ENCODE measurements at places on chromosomes 4 and X.

- DNase-seq = peak; percentile 34
Measured at GRCh38 chrX:151974336-151975227, at the start of gene GABRE. Gene GABRE, minus strand, starts transcription at chrX:151974676. Its CDS starts 51 bp downstream, at chrX:151974625.

- DNase-seq = no peak
Measured at GRCh38 chr4:79514621-79515329, 106.7 kb upstream of the GK2 start.

GRCh38 chrX:8848441-8848840, 47.3 kb upstream of the FAM9A start:
- DNase-seq = no peak

GRCh38 chrX:124388562-124388961, 42.2 kb downstream of the SH2D1A start:
- DNase-seq = peak; percentile 55

- DNase-seq = no peak
Measured at GRCh38 chr4:683247-683897, 5.6 kb downstream of the SLC49A3 start.

DNA sequence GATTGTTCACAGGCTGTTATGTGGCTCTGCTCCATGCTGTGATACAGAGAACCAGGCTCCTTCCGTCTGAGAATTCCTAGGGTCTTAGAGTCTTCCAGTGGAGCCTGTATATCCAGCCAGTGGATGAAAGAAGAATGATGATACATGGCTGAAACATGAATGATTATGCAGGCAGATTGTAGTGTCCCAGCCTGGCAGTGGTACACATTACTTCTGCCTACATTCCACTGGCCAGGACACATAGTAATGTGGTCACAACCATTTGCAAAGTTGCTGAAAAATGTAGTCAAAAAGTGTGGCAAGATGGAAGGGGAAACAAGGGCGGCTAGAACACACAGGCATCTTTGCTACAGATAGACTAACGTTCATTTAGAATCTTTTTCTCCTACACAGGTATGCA, 4.5 kb upstream of the GBA3 start:
- no peak for DNase-seq

DNA sequence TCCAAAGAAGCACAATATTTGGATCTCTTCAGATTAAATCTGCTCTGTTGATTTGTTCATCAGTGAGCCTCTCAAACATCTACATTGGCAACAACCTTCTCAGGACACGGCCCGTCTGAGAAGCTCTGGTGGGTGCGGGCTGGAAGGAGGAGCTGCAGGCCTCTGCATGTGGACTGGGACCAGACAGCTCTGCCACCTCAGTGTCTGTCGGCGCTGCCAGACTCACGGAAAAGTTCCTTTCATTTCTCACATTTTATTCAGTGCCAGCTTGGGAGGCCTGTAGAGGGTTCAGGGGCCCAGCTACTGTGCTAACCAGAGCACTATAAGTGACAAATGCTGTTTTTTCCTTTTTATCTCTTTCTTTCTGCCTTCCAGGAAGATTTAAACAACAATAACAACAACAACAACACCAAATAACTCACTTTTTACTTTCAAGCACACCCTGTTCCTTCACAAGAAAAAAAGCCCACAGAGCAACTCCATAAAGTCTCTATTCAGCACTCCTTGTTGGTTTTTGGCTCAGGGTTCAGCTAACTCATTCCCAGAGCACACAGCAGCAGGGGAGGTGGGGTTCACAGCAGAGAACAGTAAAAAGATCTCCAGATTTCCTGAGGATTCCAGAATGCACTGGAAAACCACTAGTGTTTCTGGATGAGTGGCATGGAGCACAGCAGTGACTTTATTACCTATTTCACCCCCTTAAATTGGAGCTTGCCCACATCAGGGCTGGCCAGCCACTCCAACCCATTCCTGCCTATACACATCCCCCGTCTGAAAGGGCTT, 23.2 kb upstream of the HOPX start:
- no peak for DNase-seq

DNA sequence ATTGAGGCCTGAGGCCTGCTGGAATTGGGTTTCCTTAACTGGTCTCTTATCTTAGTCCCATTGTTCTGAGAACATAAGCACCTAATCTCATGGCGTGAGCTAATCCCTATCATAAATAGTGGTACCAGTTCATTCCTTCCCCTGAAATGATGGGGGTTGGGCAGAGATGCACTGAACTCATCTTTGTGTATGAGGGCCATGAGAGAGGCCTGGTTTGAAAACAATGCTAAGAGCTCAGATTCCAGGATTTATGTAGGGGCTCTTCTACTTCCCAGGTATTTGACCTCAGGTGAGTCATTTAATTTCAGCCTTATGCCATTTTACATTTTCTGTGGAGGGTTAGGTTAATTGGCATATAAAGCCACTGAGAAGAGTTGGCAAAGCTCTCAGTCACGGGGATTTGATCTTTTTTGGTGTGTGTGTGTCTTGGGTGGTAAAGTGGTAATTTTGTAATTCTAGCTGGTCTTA, 4.4 kb downstream of the RBM3 start:
- DNase-seq = no peak

DNA sequence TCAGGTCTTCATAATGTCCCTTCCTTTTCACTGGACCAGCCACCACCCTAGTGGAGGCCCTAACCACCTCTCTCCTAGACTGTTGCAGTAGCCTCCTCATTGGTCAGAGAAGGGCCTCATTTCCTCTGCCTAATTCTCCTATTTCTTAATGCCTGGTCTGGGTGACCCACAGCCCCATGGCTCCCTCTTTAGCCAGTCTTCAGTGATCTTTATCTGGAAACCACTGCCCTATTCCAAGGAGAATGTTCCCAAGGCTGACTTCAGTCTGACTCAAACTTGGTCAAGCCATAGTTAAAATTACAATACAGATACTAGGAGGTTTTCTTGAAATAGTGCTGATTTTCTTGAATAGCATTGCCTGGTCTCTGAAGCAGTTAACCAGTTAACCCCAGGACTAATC, 53.6 kb upstream of the PRPS1 start:
- no peak for DNase-seq

GRCh38 chr4:151202851-151203455, 74.0 kb upstream of the PRSS48 start:
- no peak for DNase-seq

GRCh38 chrX:110491846-110492620, 133.4 kb downstream of the RTL9 start:
- DNase-seq = no peak

DNA sequence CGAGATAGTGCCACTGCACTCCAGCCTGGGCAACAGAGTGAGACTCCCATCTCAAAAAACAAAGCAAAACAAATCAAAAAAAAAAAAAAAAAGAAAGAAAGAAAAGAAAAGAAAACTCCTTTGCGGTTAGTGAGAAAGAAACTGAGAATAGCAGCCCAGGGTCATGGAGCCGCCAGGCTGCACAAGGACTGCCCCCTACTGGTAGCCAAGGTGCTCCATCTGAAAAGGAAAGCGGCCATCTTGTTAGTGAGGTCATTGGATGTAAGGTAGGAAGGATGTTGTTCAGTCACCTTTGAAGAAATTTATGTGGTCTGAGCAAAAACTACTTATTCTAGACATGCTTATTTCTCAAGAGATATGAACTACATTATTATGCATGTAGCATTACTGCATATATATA, 660.6 kb upstream of the TENM3 start:
- DNase-seq = no peak

DNA sequence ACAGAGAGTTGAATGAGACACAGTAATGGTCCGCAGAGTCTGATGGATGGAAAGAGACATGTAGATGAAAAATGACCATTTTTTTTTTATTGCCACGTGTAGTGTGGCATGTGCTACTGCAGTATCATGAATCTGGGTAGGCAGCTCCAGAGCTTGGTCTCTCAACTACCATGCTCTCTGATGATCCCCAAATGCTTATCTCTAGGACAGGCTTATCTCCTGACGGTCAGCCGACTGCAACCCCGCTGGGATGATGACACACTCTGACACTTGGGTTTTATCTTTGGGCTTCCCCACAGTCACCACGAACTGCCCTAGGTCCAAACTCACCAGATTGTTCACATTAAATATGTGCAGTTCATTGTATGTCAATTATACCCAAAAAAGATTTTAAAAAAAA, 239.7 kb downstream of the QDPR start:
- DNase-seq = no peak

- DNase-seq = no peak
Measured at GRCh38 chr4:83582289-83582785, 46.4 kb downstream of the GPAT3 start.

DNA sequence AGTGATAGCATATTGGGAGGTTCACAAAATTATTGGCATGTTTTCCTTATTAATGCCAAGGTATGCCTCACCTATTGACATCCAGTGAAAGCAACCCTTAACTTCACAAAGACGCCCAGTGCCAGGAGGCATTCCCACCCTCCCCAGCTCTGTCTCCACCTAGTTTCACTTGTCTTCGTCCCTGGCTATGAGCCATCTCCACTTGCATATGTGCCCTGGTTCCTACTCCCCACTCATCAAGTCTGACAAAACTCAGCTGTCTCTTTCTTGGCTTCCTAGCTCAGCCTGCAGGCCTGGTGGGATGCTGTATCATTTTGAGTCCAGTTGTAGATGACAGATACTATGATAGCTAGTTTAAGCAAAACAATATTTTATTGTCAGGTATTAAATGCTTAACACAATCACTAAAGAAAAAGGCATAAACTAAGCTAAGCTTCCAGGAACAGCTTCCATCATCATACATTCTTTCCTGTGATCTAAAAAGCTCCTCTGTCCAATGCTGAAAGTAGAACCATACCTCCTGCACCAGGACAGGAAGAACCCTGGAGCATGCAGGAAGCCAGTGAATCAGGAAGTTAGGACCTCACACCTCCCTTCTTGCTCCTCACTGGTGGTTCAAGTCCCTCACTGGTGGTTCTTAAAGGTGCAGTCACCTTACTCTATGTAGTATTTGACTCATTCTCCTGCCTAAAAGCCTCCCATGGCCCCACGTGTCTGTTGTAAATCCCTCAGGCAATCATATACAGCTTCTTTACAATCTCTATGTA, 410.3 kb upstream of the RASGEF1B start:
- DNase-seq = no peak

DNA sequence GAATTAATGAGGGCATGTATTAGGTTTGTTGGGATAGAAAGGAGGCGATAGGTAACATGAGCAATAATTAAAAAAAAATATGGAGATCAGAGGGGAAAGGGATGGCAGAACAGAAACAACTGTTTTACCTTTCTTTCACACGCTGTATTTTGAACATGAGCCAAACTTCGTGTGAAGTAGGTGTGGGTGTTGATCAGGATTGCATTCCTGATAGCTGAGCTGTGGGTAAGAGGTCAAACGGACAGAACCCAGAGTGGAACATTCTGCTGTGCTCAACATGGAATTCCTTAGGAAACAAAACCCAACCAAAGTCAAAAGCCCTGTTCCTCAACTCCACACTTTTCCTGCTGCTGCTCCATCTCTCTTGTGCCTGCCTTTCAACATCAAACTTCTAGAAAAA, 162.5 kb upstream of the CASK start:
- DNase-seq = no peak

- no peak for DNase-seq
Measured at GRCh38 chr4:79185526-79186045, 140.3 kb downstream of the NAA11 start.

GRCh38 chrX:50100188-50100587, 100.6 kb downstream of the AKAP4 start:
- no peak for DNase-seq

DNA sequence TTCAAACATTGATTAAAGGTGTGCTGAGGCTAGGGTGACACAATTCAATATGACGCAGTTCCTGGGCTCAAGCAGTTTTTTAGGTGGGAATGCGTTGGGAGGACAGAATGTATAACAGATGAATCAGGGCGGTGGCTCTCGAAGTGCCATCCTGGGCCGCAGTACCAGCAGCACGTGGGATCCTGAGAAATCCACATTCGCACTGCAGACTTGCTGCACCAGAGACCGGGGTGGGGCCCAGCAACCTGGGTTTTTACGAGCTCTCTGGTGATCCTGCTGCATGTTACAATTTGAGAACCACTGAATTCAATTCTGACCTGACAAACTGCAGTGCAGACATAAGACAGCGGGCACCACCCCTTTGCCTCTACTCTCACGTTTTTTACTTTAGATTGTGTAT, 30.4 kb downstream of the FAM149A start:
- no peak for DNase-seq

DNA sequence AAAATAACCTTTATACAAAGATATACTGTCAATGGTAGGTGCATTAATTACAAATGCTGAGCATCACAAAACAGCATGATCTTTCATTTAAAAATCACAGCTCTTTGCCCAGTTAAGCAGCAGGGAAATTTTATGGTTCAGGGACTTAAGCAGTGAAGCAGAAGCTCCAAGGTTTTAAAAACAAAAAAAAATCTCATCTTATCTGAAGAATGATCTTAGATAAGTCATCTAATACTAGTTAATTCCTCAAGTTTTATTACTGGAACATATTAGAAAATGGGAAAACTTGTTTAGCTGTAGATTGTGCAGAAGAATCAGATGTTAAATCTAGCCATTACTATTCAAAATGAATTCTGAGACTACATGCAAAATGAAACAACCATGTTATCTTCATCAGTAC, 289.9 kb downstream of the GASK1B start:
- no peak for DNase-seq

- peak; percentile 16 for DNase-seq
Measured at GRCh38 chr4:54440394-54441136, 211.5 kb downstream of the PDGFRA start.

GRCh38 chrX:135087867-135088266, 32.5 kb downstream of the ETDB start:
- no peak for DNase-seq

GRCh38 chr4:90816754-90817153, 689.6 kb downstream of the CCSER1 start:
- no peak for DNase-seq

All from NCI-H774 (cell line).